ENCODE measurements at places on chromosomes 7 and 10.

- no peak for DNase-seq
Measured at GRCh38 chr7:33630359-33630758, 275.0 kb upstream of the BMPER start.

DNA sequence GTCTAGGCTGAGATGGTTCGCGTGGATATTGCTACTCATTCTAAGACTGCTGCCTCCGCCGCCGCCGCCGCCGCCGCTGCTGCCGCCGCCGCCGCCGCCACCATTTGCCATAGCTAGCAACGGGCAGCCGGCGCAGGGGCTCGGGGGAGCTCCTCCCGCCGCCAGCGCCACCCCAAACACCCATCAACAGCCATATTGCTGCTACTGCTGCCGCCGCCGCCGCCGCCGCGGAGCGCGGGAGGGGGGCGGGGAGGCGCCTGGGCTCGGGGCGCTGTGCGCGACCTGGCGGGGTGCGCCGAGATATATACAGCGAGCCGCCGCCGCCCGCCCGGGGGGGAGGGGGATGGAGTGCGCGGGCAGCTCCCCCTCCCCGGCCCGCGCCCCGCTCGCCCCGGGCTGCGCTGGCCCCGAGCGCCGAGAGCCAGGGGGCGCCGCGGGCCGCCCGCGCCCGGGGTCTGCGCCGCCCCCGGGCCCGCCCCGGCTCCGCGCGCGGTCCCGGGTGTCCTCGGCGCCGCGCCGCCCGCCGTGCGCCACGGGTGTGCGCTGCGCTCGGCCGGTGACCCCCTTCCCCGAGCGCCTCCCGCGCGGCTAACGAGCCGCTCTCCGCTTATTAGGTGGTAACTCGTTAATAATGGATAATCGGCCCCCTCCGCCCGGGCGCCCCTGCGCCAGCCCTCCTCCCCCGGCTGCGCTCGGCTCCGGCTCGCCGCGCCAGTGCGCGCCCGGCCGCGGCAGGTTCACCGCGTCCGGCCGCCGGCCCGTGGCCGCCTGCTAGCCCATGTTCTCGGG lies at the start of gene KCNMA1:
TSS of gene KCNMA1 (minus strand) at position 277 of the 789 bp plus-strand sequence.
- no peak for DNase-seq

- DNase-seq: no peak
Measured at GRCh38 chr7:108077709-108078108, 52.5 kb downstream of the LAMB4 start.

DNA sequence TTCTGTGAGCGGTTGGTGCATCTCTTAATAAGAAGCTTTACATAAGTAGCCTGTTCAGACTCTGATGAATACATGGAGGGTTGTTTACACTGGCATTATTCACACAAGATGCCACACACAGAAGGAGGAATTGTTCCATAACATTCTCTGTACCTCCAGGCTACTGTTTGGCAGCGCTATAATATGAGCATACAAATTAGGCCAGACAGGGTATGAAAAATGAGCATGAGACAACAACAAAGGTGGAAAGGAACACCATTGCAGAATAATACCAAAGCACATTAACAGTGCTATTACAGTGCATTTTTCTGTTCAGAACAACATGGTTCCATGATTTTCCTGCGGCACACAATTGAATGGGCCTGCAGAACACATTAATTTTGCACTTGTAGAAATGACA lies 417.2 kb upstream of the C7orf33 start:
- peak; percentile 77 for DNase-seq

DNA sequence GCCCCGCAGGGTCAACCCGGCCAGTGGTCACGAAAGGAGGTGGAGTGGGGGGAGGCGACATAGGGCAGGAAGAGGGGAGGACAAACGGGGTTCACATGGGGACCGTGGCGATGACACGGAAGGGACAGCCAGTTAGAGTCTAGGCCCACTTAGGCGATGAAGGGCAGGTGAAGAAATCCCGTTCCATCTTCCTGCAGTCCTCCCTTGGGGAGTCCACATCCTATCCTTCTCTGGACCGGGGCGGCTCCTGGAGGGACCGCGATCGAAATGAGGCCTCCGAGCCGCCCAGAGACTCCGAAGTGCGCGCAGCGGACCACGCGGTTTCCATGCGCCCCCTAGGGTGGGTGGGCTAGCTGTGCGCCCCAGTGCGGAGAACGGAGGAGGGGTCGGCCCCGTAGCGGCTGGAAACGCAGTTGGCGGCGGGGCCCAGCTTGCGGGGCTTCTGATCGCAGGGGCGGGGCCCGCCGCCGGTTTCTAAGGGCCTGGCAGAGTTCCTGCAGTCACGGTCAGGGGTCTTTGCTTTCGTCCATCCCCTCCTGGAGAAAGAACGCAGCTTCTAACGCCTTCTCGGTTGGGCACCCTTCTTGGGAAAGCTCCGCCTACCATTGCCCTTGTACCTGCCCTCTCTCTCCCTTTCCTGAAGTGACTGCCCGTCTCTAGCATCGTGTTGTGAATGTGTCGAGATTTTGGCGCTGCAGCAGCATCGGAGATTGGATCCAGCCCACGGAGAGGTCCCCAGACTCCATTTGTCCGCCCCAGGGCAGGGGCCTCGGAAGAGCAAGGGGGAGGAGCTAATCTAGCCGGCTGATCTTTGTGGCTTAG lies 17.9 kb upstream of the TMEM225B start:
- peak; percentile 41 for DNase-seq

DNA sequence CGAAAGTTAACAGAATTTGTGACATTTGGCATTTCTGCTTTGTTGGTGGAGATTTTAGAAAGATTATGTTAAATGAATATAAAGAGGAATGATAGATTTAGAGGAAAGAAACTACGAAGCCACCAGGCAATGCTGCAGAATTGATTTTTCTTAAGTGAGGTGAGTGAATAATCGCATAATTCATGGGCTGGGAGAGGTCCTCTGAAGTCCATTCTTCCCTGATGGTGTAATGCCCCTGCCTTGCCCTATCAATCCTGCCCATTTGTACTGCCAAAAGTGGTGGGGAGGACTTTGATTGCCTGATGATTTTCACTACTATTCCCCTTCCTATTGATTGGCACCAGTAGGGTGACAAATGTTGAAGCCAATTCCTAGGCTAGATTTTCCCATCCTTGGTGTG lies 125.9 kb downstream of the C10orf90 start:
- DNase-seq: no peak

GRCh38 chr7:159099711-159100231 lies 44.9 kb downstream of the VIPR2 start:
- no peak for DNase-seq

DNA sequence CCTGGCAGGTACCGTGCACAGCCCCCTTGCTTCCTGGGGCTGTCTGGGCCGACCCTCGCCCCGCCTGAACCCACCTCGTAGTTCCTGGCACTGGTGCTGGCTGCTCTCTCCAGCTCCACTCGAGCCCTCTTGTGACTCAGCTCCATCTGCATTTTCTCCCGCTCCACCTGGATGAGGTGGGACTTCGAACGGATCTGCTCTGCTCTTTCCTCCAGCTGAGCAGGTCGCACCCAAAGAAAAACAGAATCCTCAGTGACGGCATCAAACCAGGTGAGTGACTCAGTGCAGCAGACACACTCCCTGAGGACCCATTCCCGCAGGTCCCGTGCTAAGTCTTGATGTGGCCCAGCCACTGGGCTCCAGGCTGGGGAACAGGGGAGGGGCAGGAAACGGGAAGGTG lies 7.4 kb downstream of the MAD1L1 start:
- DNase-seq: no peak

GRCh38 chr10:26169466-26169865 lies 47.1 kb upstream of the GAD2 start:
- DNase-seq: no peak
